ENCODE measurements at places on chromosomes 13 and 19. TPM values are rescaled to one million over a fixed set of nuclear protein-coding genes. Genes with fewer than 3 reads are reported as not detected.

ZNF442 gene
- 1.2 TPM for total RNA-seq

ZNF536 gene
- not detected for total RNA-seq

PEX11G gene
- 1.2 TPM for total RNA-seq

PRKD2 gene
- total RNA-seq: 90.5 TPM

IFNL1 gene
- total RNA-seq: not detected

GRCh38 chr13:37416291-37417059, 182.1 kb downstream of the POSTN start:
- no peak overlapping the region for H3K4me3 ChIP-seq
- no peaks in the 10 kb centered on the region for H3K27me3 ChIP-seq
- no peak for DNase-seq
- no peak overlapping the region for H3K27ac ChIP-seq
- no peaks in the 10 kb centered on the region for H3K36me3 ChIP-seq

GRCh38 chr13:91817250-91817649, 418.8 kb downstream of the GPC5 start:
- no peak for DNase-seq
- no peaks in the 10 kb centered on the region for H3K27me3 ChIP-seq
- H3K36me3 ChIP-seq: no peaks in the 10 kb centered on the region
- H3K27ac ChIP-seq: no peak overlapping the region

- H3K27ac ChIP-seq: no peak overlapping the region
- no peaks in the 10 kb centered on the region for H3K36me3 ChIP-seq
- H3K4me1 ChIP-seq: no peaks in the 10 kb centered on the region
- H3K4me3 ChIP-seq: no peak overlapping the region
- DNase-seq: no peak
- peaks cover 15% of the 10 kb centered on the region for H3K27me3 ChIP-seq
These were observed 14.8 kb upstream of the DNAJC15 start for GRCh38 chr13:43008596-43008995.

DNA sequence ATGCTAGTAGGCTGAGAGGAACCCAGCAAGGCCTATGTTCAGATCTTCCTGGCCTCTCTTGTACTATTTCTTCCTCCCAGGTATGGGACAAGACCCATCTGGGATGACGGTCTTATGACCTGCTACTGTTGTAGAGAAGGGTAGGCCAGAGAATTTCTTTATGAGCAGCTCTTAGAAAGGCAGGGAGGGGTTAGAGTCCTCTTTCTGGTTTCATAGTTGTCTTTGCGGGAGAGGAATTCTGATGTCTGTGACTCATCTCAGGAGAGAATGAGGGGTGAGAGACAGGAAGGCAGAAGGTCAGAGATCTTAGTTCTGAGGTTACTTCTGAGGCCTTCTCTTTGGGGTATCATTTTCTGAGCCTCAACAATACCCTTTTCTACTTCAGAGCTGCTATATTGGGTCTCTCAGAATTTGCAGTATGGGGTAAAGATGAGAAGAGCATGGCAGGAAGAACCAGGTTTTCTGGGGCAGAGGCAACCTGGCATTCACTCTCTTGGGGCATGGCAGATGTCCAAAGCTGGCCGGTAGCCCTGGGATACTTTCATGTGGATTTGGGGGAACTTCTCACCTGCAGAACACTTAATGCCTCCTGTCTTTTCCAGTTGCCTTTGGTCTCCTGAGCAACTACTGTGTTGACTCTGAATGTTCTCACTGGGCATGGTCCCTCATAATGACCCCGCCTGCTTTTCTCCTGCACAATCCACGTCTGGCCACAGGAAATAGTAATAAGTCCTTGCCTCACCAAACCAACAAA, 154.4 kb downstream of the GGACT start:
- peak overlapping the region; percentile 26 for H3K27ac ChIP-seq
- peaks cover 20% of the 10 kb centered on the region for H3K36me3 ChIP-seq
- H3K4me3 ChIP-seq: peak overlapping the region; percentile 22
- DNase-seq: peak; percentile 68
- peaks cover 31% of the 10 kb centered on the region for H3K4me1 ChIP-seq

GRCh38 chr19:54114340-54115108, 933 bp downstream of the TFPT start:
- peak; percentile 90 for DNase-seq
- H3K4me1 ChIP-seq: peaks cover 24% of the 10 kb centered on the region
- H3K36me3 ChIP-seq: peaks cover 34% of the 10 kb centered on the region
- peaks cover 2% of the 10 kb centered on the region for H3K27me3 ChIP-seq

- H3K36me3 ChIP-seq: no peaks in the 10 kb centered on the region
- H3K27ac ChIP-seq: no peak overlapping the region
- no peaks in the 10 kb centered on the region for H3K27me3 ChIP-seq
- no peaks in the 10 kb centered on the region for H3K4me1 ChIP-seq
These were observed 724.4 kb upstream of the SLITRK5 start for GRCh38 chr13:86946734-86947133.

DNA sequence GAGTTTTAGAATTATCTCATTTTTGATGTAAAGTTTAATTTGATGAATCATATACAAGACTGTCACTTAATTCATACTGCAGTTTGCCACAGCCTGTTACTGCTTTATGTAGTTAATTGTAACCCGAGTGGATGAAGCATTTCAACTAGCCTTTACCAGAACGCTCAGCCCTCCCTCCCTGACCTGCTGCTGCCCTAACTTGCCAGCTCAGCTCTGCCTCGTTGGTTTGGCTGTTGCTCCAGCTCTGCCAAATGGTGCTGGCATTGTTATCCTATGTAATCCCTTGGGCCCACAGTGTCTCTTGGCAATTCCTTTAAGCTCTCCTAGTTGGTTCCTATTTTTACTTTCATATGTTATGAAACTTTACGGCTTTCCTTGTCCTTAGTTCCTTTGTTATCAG, 113.3 kb downstream of the LMO7 start:
- H3K4me3 ChIP-seq: no peak overlapping the region
- H3K27ac ChIP-seq: no peak overlapping the region
- peaks cover 6% of the 10 kb centered on the region for H3K36me3 ChIP-seq
- no peaks in the 10 kb centered on the region for H3K27me3 ChIP-seq
- DNase-seq: no peak

GRCh38 chr13:24921881-24922280, 157.9 kb downstream of the RNF17 start:
- peak overlapping the region; percentile 93 for H3K27ac ChIP-seq
- peaks cover 21% of the 10 kb centered on the region for H3K4me1 ChIP-seq
- H3K36me3 ChIP-seq: peaks cover 4% of the 10 kb centered on the region
- peak overlapping the region; percentile 99 for H3K4me3 ChIP-seq
- peaks cover 7% of the 10 kb centered on the region for H3K27me3 ChIP-seq

DNA sequence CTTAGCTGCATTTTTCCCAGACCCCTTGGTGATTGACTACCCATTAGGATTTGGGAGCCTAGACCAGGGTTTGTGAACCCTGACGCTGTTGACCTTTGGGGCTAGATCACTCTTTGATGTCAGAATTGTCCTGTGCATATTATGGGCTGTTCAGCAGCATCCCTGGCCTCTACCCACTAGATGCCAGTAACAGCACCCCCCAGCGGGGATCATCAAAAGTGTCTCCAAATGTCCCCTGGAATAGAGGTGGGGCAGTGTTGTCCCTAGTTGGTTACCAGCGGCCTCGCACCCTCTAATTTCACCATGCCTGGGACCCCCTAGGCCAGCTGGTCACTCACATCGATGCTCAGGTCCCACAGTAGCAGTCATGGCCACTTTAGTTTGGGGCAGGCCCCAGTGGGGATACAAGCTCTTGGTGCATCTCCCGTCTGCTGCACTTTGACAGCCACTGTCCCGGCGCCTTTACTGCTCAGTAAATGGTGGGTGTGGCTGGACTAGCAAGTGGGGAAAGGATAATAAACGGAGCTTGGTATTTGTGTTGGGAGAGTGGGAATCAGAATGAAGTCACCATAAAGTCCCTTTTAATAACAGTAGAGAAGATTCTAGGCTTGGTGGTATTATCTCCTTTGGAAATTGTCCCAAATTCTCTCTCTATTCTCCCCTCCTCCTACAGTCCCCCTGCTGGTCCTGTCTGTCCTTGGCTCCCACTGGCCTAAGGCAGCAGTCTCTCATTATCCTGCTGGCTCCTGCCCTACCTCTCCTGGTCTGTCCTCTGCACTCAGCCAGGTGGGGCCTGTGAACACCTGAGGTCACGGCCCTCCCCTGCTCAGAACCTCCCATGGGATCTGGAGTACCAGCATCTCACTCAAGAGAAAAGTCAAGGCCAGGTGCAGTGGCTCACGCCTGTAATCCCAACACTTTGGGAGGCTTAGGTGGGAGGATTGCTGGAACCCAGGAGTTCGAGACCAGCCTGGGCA, 80.6 kb downstream of the SIPA1L3 start:
- H3K27ac ChIP-seq: no peak overlapping the region
- H3K27me3 ChIP-seq: no peaks in the 10 kb centered on the region
- H3K36me3 ChIP-seq: no peaks in the 10 kb centered on the region
- no peak for DNase-seq
- peaks cover 14% of the 10 kb centered on the region for H3K4me1 ChIP-seq
- no peak overlapping the region for H3K4me3 ChIP-seq

DNA sequence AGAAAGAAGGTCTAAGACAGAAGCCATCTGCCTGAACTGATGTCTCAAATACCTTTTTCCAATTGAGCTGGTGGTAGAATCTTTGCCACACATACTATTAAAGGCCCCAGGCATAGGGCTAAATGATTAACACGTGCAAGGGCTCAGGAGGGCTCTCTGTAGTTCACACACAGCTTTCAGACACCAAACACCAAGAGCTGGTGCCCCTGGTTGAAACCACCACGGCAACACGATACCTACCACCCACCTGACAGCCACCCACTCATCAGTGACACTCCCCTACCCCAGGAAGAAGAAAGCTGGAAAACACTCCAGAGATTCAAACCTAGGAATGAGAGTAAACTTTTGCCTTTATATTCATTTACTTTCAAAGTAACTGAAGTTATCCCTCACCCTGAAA, 26.8 kb downstream of the IRS2 start:
- DNase-seq: no peak
- no peaks in the 10 kb centered on the region for H3K36me3 ChIP-seq
- peaks cover 3% of the 10 kb centered on the region for H3K4me1 ChIP-seq
- no peak overlapping the region for H3K27ac ChIP-seq
- no peak overlapping the region for H3K4me3 ChIP-seq

DNA sequence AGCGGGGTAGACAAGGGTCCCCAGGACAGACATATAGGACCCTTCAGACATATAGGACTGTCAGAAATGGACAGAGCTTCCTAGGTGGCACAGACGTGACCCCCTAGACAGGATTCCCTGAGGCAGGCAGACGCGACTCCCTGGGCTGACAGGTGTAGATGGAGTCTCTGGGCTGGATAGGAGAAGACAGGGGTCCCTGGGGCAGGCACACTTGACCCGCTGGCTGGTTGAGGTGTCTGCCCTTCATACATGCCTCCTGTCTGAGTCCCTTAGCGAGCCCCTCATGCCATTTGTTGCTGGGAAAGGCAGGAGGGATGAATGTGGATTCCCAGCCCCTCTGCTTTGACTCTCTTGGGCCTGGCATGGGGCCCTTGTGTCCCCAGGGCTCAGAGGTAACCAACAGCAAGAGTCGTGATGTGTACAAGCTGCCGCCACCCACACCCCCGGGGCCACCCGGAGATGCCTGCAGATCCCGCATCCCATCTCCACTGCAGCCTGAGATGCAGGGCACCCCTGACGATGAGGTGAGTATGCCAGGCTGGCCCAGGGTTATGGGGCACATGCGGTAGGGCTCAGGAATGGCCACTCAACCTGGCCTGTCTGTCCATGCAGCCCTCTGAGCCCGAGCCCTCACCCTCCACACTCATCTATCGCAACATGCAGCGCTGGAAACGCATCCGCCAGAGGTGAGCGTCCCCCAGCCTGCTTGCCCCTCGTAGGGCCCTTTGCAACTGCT, 3.0 kb downstream of the HSPB6 start:
- peaks cover 17% of the 10 kb centered on the region for H3K36me3 ChIP-seq
- H3K27ac ChIP-seq: no peak overlapping the region
- no peak overlapping the region for H3K4me3 ChIP-seq

DNA sequence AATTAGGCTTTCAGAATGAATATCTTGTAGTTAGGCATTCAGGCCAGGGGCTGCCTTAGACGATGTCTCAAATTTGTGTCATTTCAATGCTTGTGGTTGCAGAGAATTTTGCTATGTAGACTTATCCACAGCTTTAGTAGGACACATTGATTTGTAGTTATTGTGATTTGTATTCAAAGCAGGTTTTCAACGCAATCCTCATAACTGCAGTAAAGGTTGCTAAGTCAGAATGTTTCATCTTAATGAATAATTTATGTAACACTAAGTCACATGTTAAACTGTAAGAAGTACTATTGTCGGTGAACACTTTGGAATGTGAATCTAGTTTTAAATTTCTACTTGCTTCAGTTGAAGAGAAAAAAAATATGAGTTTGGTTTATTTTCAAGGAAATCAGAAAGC, 1117.2 kb upstream of the SPRY2 start:
- H3K27ac ChIP-seq: no peak overlapping the region
- no peak for DNase-seq
- no peaks in the 10 kb centered on the region for H3K27me3 ChIP-seq

DNA sequence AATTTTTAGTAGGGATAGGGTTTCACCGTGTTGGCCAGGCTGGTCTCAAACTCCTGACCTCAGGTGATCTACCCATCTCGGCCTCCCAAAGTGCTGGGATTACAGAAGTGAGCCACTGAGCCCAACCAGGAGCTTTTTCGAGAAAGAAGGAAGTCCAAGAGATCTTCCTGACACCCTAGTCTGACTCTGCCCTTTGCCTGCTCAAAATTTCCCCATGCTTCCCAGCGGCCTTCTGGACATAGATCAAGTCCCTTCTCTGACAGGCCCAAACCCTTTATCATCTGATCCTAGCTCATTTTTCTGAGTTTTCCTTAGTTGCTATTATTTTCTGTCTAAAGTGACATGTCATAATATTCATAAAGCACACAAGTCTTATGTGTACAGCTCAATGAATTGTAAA, 1.5 kb upstream of the BAX start:
- no peak overlapping the region for H3K4me3 ChIP-seq
- peaks cover 20% of the 10 kb centered on the region for H3K4me1 ChIP-seq
- peaks cover 24% of the 10 kb centered on the region for H3K36me3 ChIP-seq

DNA sequence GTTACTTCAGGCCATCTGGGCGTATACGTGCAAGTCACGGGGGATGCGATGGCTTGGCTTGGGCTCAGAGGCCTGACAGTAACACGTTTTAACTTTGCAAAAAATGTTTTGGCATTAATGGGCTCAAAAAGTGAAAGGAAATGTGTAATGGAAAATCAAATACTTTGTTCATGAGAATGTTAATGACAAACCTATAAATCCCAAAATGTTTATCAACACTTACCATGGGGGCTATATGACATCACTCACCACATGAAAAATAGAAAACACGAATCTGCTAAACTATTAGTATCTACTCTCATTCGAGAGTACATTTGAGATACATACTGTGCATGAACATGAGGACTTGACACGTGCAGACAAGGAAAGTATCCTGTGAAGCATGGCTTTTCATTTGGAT, 91.7 kb downstream of the FAM216B start:
- H3K27me3 ChIP-seq: peaks cover 14% of the 10 kb centered on the region
- peaks cover 11% of the 10 kb centered on the region for H3K4me1 ChIP-seq
- no peak for DNase-seq
- H3K27ac ChIP-seq: no peak overlapping the region
- H3K36me3 ChIP-seq: no peaks in the 10 kb centered on the region

DNA sequence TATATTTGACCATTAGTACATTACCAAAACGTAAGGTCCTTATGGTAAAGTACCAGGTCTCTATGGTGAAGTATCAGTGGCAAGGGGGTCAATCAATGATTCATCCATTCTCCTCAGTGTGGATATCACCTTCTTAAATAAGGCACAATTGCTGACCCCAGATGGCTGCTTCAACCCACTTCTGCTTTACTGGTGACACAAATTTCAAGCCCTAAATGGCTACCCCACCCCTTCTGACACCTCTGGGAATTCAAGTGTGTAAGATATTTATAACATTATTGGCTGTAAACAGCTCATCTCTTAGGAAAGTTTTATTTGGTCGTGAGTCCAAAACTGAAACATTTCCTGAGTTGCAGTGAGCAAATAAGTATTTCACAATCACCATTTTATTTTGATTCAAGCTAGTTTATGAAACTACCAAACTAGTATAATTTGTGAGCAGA, 7.9 kb upstream of the WBP4 start:
- peaks cover 18% of the 10 kb centered on the region for H3K36me3 ChIP-seq
- H3K4me1 ChIP-seq: peaks cover 47% of the 10 kb centered on the region
- no peak overlapping the region for H3K4me3 ChIP-seq
- H3K27me3 ChIP-seq: no peaks in the 10 kb centered on the region
- no peak overlapping the region for H3K27ac ChIP-seq
